ENCODE measurements at places on chromosomes 2 and 18. TPM values are rescaled to one million over a fixed set of nuclear protein-coding genes. Genes with fewer than 3 reads are reported as not detected.

GRCh38 chr2:98822301-98823164 is 91.6 kb upstream of the MGAT4A start:
- DNase-seq: peak; percentile 41

DNA sequence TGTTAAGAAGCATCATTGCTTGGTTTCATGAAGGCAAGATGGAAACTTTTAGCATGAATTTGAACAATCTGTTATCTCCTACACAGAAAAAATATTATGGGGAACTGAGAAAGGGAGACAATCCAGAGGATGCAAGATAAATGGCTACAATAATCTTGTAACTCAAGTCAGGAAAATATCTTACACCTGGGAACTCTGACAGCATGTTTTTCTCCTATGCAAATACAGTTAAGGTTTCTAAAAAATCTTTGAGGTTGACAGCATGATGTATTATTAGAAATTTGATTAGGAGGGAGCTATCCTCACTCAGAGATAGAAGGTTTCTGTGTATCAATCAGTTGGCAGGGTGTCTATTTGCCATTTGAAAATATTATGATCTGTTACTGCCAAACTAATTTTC is 75.6 kb downstream of the GPD2 start:
- no peak for DNase-seq

DNA sequence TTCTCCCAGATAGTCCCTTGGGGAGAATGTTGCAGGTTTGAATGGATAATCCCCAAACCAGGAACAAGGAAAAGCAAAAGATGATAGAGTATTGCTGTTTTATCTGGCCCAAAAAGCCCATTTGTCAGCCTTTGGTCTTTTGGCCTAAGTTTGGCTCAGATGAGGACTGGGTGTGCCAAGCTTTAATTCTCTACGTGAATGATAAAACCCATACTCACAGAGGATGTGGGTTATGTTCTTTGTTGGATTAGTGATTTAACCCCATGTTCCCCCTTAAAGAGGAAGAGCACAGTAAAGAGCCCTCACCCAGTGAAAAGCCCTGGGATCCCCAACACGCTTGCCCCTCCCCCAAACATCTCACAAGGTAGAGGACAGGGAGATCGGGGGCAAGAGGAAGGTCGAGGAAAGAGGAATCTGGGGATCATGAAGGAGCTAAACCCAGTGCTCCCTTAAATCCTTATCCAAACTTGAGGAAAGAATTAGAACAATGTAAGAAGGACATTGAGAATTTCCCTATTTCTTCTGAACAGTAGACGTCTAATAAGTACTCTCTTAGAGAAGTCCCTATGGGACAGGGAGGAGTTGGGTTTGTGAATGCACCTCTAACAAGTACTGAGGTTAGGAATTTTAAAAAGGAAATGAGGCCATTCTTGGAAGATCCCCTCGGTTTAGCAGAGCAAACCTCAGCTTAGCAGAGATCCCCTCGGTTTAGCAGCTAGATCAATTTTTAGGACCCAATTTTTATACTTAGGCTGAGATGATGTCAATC is 105.0 kb downstream of the HIBCH start:
- DNase-seq: no peak

MSTN gene
- not detected for total RNA-seq

- DNase-seq: no peak
Measured at GRCh38 chr2:124874219-124874618, 849.1 kb downstream of the CNTNAP5 start.
